ENCODE measurements at places on chromosomes 13 and 19.

DNA sequence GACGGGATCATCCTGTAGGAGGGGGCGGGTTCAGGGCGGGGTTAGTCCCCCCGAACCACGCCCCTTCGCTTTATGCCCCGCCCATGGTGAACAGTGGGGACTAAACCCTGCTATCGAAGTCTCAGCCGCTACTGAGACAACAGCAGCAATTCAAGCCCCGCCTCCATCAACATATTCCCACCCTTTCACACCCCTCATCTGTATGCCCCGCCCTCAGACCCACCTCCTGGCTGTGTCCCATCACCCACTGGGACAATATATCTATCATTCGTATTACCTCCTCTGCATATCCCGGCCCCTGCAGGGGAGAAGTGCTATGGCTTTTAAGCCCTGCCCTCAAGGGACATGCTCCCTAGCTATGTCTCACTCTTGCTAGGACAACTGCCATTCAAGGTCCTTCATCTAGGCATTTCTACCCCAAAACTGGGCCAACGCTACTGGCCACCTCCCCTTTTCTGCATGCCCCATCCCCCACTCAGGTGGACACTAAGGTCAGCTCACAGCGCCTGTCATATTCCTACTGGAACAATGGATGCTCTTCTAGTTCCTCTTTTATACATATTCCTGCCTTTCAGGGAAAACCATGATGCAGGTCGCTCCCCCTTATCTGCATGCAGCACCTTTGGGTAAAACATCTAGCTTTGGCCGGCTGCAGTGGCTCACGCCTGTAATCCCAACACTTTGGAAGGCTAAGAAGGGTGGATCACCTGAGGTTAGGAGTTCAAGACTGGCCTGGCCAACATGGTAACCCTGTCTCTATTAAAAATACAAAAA, 11.9 kb downstream of the LRFN1 start:
- DNase-seq: peak; percentile 32

- DNase-seq: peak; percentile 17
These were observed 57.1 kb downstream of the SIPA1L3 start for GRCh38 chr19:37964109-37964508.

- DNase-seq: peak; percentile 79
These were observed 245.0 kb downstream of the KLF5 start for GRCh38 chr13:73303851-73304250.

- peak; percentile 56 for DNase-seq
These were observed 857 bp upstream of the MAP2K7 start for GRCh38 chr19:7902796-7903243.

- no peak for DNase-seq
These were observed 2.8 kb upstream of the ARL11 start for GRCh38 chr13:49625392-49626079.

DNA sequence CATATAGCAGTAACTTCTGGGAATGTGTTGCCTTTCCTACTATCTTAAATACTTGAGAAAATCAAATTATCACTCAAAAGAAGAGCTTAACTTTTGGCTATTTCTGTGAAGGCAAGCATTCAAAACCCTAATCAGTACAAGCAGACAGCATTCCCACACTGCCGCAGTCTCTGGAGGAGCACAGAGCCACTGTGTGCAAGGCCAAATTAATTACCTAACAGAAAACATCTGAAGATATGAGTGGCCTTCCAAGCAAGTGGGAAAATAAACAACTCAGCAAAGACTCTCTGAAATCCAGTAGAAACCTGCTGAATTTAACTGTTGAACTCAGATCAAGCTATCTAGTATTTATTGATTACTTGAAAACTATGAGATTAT, 68.2 kb downstream of the COL4A1 start:
- peak; percentile 37 for DNase-seq

DNA sequence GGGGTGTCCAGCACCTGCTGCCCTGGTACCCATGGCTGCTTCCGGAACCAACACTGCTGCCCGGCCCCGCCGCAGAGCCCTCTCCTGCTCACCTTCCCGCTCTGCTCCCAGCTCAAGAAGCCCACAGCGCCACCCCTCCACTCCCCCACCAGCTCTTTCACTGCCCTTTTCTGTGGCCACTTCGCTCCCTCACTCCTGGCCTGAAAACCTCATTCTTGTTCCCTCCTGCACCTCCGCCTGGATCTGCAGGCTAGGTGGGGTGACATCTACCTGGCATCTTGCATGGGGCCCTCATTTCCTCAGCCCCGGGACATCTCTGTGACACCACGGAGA, 6.4 kb downstream of the ZNF787 start:
- DNase-seq: no peak

- peak; percentile 31 for DNase-seq
These were observed 11.1 kb downstream of the SAE1 start for GRCh38 chr19:47141695-47142094.

GRCh38 chr19:6713773-6714692, 6.4 kb downstream of the C3 start:
- DNase-seq: no peak

DNA sequence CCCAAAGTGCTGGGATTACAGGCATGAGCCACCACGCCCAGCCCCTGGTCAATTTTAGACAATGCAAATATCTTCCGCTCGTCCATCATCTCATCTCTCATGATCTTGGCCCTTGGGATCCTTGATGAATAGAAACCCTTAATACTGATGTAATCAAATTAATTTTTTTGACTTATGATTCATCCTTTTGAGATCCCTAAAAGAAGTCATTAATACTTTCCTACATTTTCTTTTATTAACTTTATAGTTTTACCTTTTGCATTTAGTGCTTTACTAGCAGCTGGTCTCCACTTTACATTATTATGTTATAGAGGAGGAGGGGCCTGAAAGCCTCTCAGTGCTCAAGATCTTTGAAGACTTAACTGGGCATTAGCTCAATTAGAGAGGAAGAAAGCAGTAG, 7.7 kb upstream of the KASH5 start:
- DNase-seq: no peak

DNA sequence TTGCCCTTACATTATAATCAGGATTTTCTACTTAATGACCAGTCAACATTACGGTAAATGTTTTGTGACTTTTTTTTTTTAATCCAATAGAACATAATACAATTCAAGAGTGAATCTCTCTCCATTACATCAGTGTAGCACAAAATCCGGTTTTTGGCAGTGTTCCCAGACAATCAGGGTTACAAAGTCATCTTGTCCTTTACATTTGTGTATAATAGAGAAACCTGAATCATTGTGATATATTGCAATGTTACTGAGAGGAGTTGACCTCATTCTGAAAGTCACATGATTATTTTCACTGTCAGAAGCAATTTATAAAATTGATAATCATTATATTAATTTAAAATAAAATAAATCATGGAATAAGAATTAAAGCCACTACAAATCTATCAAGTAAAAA, 1346.0 kb upstream of the SPRY2 start:
- DNase-seq: no peak

DNA sequence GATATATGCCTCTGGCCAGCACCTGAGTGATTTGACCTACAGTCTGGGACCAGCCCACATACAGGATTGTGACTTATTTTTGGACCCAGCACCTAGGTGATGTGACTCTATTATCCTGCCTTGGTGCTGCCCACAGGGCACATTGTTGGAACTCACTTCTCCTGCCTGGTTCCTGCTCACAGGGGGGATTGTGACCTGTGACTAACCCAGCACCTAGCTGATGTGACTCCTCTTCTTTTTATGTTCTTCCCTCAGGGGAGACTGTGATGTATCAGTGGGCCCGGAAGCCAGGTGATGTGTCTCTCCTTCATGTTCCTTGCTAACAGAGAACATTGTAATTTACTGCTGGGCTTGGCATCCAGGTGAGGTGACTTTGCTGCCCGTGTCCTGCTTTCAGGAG, 63.0 kb upstream of the ZNF724 start:
- DNase-seq: no peak

DNA sequence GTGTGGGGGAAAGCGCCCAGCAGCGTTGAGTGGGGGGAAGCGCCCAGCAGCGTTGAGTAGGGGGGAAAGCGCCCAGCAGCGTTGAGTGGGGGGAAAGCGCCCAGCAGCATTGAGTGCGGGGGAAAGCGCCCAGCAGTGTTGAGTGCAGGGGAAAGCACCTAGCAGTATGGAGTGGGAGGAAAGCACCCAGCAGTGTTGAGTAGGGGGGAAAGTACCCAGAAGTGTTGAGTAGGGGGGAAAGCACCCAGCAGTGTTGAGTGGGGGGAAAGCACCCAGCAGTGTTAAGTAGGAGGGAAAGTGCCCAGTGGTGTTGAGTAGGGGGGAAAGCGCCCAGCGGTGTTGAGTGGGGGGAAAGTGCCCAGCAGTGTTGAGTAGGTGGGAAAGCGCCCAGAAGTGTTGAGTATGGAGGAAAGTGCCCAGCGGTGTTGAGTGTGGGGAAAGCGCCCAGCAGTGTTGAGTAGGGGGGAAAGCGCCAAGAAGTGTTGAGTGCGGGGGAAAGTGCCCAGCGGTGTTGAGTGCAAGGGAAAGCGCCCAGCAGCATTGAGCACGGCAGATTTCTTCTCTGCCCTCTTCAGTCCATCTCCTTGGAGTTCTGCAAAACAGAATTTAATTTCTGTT, 138.4 kb downstream of the ATP11A start:
- no peak for DNase-seq

DNA sequence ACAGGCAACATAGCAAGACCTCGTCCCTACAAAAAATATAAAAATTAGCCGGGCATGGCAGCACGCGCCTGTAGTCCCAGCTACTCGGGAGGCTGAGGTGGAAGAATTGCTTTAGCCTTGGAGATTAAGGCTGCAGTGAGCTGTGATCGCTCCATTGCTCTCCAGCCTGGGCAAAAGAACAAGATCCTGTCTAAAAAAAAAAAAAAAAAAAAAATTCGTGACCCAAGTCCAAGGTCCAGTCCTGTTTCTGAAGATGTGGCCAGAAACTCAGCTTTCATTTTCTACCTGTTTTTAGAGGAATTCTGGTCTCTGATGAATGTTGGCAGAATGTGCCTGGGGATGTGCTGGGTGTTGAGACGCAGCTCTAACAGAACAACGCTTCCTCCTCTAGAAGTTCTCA, 1.9 kb upstream of the PGPEP1 start:
- no peak for DNase-seq

DNA sequence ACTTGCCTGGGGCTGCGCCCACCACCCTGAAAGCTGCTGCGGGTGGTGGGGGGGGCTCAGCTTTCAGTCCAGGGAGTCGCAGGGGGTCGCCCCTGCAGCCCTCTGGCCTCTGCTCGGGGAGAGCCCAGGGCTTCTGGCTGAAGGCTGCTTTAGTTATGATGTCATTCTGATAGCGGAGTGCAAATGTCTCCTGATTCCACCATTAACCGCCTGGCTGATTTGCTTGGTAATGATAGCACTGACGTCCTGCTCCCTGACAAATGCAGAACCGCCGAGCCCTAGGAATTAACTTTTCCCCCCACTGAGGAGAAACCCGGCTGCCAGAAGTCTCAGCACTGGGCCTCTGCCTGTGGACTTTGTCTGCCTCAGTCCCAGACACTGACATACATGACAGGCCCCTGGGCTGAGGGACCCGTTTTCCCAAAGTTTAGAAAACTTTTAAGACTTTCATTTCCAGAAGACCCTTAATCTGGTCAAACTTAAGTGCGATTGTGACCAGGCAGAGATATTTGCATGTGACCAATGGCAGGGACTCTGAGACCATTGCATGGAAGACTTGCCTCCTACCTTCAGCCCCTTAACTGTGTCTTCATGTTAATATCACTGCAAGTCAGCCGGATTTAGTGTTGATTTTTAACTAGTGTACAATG, 142.5 kb upstream of the ZNF536 start:
- no peak for DNase-seq

DNA sequence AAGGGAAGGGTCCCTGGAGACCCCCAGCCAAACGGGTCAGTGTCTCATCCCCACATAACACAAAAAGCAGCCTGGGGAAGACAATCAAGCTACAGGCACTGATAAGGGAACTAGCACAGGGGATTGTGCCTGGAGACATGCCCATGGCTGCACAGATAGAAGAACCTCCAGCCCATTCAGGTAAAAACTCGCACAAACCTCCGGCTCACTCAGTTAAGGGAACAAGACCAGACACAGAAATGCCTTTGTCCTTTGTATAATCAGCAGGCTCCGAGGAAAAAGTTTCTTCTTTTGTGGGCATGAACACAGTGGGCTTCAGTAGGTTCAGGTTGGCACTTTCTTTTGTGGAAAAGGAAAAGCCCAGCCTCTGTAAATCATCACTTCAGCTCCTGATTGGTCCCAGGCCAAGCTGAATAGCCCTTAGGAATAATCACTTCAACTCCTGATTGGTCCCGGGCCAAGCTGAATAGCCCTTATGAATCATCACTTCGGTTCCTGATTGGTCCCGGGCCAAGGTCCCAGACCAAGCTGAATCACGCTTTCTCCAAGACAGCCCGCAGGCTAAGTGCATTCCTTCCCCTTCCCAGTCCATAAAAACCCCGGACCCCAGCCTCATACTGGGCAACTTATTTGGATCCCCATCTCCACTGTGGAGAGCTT, 5.0 kb upstream of the ZNF230 start:
- peak; percentile 45 for DNase-seq

DNA sequence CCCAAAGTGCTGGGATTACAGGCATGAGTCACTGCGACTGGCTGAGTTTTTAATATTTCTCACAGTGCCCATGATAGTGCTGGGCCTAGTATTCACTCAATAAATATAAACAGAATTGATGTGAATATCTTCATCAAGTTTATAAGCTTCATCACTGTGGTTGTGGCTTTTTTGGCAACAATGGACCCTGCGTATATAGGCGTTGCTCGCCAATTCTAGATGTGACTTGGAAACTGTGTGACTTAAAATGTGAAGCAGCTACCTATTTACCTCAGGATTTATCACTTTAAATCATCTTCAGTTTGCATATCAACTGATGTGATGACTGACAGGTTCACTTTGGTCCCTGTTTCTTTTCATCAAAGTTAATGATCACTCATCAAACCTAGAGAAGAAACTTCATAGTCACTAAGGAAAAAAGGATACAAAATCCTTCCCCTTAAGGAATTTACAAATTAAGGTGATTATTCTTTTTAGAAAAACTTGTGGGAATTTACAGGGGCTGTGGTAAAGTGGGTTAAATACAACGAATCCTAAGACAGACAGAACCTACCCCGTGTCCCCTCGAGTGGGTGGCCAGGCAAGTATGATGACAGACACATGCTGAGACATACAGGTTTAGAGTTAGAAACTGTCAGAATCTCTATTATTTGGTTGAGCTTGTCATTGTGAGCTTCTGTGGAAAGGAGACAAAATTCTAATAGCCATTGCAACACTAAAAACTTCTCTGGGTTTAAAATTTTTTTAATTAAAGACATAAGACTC, 101.3 kb downstream of the AKAP11 start:
- no peak for DNase-seq

- DNase-seq: peak; percentile 69
These were observed 43.6 kb upstream of the LSM14A start for GRCh38 chr19:34128558-34129250.

GRCh38 chr13:109160887-109161669, 531.7 kb downstream of the MYO16 start:
- DNase-seq: no peak

- no peak for DNase-seq
These were observed 59.6 kb downstream of the EFNB2 start for GRCh38 chr13:106475852-106476251.

DNA sequence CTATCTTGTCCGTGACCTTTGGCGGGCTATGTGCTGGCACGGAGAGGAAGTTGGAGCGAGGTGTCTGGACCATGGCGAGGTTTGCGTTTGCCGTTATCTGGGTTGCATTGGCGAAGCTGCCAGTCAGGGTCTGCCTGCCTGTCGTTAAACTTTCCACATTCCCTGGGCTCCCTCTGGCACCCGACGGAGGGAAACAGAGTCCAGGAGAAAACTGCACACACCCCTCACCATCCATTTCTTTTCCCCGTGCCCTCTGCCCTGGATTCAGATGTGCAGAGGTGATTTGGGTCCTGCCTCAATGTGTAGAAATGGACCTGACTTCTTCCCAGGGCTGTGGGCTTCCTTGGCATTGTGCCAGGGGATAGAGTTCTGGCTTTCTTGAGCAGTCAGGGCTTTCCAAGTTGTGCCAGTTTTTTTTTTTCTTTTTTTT, 142.4 kb downstream of the URI1 start:
- no peak for DNase-seq
